ENCODE measurements at places on chromosomes 3 and 15.

GRCh38 chr15:84911879-84912660 lies 27.6 kb downstream of the SLC28A1 start:
- no peak for DNase-seq

DNA sequence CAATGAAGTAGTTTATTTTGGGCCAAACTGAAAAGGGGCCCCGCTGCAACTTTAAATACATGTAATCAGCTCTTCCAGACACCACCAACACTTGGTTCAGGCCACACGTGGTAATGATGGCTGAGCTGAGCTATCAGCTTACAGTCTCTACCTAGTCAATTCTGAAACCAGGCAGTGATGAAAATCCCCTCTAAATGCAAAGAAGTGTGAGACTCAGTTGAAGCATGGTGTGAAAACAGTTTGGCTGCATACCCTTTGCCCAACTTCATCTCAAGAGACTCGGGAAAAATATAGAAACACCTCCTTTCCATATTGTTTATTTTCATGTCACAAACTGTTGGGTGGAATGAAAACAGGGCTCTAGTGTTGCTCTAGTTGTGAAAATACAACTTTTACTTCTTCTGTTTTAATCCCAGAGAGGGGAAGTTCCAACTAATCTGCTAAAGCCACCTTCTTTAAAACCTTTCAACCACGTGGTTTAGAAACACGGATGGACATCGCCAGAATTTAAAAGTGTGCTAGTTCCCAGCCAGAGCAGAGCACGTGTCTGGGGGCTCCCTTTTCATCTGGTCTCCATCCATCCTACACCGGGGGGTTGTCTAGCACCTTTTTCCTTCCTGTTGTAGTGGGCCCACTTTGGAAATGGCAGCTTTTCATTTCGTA lies 229.1 kb downstream of the EPHB1 start:
- DNase-seq = no peak

DNA sequence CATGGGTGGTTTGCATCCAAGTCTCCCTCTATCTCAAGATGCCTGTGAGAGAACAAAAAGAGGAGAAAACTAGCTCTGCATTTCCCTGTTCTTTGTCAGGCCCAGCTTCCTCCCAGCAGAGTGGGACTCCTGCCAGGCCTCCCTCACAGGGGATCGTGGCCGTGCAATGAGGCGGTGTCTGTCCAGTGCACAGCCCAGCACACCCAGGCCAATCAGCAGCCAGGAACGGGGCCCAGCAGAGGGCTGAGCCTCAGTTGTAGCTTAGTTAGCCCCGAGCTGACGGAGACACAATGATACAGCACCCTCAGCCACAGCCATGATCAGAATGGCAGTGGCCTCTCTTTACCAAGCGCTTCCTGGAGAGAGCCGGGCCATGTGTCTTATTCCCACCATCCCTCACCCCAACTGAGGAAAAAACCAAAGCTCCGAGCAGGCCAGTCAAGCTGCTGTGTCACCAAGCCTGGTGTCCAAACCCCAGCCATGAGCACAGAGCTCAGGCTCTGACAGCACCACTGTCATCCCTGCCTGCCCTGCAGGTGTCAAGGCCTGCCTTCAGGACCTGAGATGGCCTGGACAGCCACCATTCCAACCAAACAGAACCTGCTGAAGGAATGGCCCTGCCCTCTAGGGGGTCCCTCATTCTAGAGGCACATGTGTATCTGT lies 71.1 kb downstream of the DNAJB8 start:
- no peak for DNase-seq

GRCh38 chr15:78063970-78064385 lies 13.5 kb downstream of the TBC1D2B start:
- no peak for DNase-seq

GRCh38 chr15:70853973-70854665 lies at the start of gene LARP6:
Gene LARP6 (minus strand): TSS chr15:70854157. CDS start chr15:70854088, 69 bp downstream.
- DNase-seq = no peak

DNA sequence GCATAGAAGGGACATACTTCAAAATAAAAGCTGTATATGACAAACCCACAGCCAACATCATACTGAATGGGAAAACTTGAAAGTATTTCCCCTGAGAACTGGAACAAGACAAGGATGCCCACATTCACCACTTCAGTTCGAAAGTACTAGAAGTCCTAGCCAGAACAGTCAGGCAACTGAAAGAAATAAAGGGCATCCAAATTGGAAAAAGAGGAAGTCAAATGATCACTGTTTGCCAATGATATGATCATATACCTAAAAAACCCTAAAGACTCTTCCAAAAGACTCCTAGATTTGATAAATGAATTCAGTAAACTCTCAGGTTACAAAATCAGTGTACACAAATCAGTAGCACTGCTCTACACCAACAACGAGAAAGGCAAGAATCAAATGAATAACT lies 40.7 kb downstream of the SLC49A4 start:
- DNase-seq = no peak

- no peak for DNase-seq
Observed at GRCh38 chr3:119883461-119884160, 101.7 kb downstream of the NR1I2 start.

GRCh38 chr3:158722108-158722507 lies 10.1 kb downstream of the RARRES1 start:
- DNase-seq = no peak

- no peak for DNase-seq
Observed at GRCh38 chr3:162143180-162143579, 646.6 kb downstream of the OTOL1 start.

GRCh38 chr15:76815421-76815820 lies 89.7 kb downstream of the SCAPER start:
- no peak for DNase-seq

DNA sequence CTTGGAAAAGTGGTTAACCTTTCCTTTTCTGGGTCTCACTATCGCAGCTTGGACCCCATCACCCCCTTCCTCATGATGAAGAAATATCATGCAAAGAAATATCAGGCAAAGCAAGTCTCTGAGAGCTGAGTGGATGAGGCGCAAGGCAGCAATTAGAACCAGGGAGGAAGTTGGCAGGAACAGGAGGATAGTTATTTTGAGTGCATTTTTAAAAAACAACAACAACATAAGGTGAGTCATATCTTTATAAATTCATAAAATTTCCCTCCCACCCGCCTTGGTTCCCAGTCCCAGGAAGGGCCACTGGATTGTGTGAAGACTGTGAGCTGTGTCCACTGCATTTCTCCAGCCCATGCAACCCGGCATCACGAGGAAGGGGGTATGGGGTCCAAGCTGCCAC lies 316.9 kb upstream of the TLE3 start:
- DNase-seq = no peak

- no peak for DNase-seq
Observed at GRCh38 chr3:56308471-56308870, 159.8 kb downstream of the ERC2 start.

GRCh38 chr3:120348065-120348990 lies 826 bp downstream of the LRRC58 start:
- peak; percentile 59 for DNase-seq

DNA sequence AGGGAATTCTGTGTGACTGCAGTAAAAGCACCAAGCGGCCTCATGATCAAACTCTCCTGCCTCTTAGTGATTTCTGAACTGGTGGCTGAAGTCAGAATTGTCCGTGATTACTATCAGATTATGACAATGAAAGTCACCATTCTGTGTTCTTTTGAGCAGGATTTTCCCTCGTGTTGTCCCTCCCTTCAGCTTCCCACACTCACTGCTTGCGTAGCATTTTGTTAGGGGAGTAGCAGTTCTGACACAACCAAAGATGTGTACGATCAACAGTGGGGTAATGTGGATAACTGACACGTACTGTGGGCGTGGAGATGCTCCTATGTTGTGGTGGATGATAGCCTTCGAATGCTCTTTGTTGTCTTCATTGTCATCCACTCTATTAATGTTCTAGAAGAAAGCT lies 67.8 kb upstream of the ICE2 start:
- DNase-seq = no peak

GRCh38 chr15:85444122-85444745 lies 63.8 kb downstream of the AKAP13 start:
- no peak for DNase-seq

- no peak for DNase-seq
Observed at GRCh38 chr3:69385723-69386555, at the start of gene FRMD4B. Gene FRMD4B (minus strand): TSS chr3:69386088. CDS start chr3:69385989, 99 bp downstream.

DNA sequence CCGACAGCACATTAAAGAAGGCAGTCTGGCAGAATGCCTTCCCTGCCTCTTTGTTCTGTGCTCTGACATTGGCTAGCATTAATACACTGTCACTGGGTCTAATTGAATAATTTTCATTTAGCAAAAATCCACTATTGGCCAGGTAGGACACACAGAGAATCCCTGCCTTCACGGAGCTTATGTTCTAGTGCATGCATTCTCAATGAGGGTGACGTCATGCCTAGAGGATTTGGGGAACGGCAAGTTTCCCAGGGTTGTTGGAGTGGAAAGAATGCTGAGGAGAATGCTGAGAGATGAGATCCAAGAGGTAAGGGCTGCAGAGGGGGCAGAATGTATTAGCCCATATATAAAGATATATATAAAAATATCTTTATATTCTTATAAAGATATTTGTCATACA lies 284.7 kb downstream of the ERC2 start:
- DNase-seq = no peak

DNA sequence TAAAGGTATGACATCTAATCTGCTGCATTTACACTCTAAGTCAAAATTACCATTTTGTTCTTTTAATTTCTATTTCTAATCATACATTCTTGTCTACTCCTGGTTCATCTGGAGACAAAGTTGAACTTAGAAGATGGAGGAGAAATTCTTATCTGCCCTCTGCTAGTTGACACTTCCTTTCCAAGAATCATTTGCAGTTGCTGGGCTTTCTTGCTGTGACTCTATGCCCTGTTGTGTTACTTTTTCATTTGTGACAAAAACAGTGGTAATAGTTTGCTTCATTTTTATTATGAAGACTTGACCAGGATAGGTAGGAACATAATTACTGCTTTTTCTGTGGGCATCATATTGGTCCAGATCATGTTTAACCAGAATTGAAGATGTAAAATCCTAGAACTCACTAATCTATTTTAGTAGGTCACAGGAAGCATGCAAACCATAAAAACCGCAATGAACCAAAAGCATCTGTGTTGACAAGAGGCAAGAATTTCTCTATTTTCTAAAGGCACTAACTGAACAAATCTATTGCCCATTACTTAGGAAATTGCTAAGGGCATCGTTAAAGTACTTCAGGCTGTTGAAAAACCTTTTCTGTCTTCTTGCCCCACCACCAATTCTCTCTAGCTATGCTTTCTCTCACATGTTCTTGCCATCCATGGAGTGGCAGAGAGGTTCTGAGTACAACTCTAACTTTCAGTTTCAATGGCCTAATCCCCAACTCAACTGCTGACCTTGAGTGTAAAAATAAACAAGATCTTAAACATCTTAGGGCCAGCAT lies 4.2 kb upstream of the CCR2 start:
- no peak for DNase-seq

DNA sequence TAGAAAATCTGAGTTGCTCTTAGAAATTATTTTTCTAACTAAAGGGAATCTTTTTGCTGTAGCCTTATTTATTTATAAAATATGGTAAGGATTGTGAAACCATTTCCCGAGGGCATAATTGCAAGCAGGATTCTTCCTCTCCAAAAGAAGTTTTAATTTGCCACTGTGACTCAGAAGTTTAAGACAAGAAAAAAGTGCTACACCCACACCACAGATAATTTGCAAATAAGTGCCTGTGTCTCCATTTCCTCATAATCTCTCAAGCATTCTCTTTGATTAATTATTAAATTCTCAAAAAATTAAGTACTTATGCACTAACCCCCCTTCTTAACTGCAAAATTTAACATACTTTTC lies 43.6 kb downstream of the RASA2 start:
- DNase-seq = no peak

DNA sequence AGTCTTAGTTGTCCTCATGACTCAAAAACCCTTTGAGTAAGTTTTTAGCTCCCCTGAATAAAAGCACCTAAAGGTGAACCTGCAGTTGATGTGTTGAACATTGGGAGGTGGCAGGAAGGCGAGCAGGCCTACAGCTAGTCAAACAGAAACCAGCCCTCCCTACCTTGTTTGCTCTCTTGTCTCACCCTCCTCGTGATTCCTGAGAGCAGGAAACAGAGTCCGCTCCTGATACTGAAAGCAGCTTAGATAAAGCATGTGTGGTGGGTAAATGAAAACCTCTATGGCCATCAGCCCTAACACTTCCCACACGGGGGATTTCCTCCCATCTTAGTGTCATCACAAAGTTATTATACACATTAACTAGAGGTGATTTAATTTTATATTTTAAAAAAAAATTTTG lies 21.8 kb upstream of the CLDN18 start:
- no peak for DNase-seq

DNA sequence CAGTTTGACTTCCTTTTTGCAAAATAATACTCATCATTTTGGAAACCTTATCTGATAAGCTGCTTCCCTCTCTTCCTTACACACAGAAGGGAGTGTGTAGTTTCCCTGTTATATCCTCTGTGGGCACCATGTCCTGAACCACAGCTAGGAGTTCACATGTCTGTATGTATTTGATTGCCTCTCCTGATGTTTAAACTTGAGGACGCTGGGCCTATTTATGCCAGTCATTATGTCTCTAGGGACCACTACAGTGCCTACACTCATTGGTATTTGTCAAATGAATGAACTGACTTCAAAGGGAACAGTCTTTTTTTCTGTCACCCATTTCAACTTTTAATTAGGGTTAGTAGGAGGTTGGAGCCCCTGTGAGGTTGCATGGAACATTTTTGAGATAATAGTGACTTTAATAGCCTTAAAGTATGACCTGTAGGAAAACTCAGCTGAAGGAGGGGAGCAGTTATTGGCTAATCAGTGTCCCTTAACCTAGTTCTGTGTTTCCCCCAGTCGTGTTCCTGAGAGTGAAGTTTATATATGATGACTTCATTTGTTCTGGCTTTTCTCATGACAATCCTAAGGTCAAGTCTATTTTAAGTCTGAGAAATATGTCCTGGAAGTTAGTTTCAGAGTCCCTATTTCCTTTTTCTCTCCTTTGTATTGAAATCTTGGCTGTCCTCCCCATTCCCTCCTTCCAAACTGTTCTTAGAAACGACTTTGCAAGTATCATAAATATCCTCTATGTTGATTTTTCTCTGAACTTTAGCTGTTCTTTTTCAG lies 28.9 kb downstream of the PDE8A start:
- DNase-seq = no peak

DNA sequence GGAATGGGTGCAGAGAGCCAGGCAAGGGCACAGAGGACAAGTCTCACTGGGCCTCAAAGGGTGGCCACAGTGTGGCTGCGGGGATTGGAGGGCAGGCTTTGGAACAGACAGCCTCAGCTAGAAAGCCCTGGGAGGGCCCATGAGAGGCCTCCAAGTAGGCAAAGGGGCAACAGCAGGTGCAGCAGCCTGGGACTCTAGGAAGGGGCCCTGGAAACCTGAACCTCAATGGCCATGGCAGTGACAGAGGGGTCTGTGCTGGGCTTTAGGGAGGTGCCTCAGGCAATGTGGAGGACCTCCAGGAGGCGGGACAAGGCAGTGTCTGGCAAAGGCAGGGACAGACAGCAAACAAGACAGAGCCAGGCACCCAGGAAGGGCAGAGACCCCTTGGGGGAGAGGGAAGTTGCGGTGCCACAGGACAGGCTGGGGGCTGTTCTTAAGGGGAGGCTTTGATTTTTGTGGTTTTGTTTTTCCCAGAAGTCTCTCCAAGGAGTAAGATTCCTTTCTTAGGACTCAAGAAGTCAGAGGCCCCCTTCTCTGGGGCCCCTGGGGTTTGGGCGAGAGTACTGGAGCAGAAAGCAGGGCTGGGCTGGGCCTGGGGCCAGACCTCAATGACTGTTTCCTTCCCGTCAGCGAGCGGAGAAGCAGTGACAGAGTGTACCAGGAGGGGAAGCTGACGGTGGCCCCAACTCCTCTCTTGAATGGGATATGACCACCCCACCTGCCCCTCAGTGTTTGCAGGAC lies 9.7 kb downstream of the STOML1 start:
- DNase-seq = no peak
